NCI-H1417 treated with DMSO at 0.1 percent for 48 hours (cell line): ENCODE measurements at places on chromosomes 16 and 17.
A peak's percentile ranks its signal among the peaks of the same experiment; 100 is the strongest.

- DNase-seq: no peak
Observed at GRCh38 chr17:69567130-69567529, 152.6 kb downstream of the MAP2K6 start.

- DNase-seq: no peak
Observed at GRCh38 chr17:4161192-4161966, 18.4 kb downstream of the CYB5D2 start.

GRCh38 chr17:66373944-66374817, 71.8 kb downstream of the PRKCA start:
- DNase-seq: peak; percentile 75

GRCh38 chr16:83206426-83206825, 579.7 kb downstream of the CDH13 start:
- no peak for DNase-seq
